ENCODE measurements at places on chromosomes 5 and 9. TPM values are rescaled to one million over a fixed set of nuclear protein-coding genes. Genes with fewer than 3 reads are reported as not detected.

The PCDHA9 gene
- total RNA-seq = 3.3 TPM

DNA sequence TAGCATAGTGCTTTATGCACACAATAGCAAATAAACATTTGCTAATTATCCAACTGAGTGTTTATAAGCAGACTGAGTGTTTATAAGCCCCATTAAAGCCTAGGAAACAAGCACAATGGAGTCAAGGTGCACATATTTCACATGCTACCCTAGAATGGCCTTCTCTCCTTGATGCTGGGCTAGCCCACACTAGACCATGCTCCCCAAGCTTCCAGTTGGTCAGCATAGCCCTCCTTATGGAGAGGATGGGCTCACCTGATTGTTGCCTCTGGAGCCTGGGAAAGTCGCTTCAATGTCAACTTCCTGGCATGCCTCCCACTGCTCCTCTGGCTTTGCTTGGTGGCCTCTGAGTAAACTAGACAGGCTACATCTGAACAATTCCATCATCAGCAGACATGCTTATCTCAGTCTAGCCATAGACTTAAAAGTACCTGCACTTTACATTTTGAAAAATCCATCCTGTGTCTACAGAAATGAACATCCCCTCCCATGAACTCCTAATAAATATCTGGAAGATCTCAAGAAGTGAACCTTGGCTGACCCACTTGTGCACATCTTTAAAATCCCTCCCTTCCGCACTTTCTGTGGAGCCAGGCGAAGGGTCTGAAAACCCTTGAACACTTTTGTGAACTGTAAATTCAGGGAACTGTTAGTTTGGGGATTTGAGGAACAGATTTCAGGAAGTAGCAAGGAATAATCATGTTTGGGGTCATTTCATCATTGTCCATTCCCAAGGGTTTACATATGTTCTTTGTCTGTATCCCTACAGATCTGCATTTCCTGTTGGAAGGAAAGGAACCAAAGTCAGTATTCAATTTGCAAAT is 486.6 kb downstream of the ARHGEF28 start:
- H3K4me1 ChIP-seq = no peaks in the 10 kb centered on the region
- no peak overlapping the region for H3K4me3 ChIP-seq
- H3K27ac ChIP-seq = no peak overlapping the region
- DNase-seq = no peak
- no peaks in the 10 kb centered on the region for H3K27me3 ChIP-seq

- H3K27me3 ChIP-seq = no peaks in the 10 kb centered on the region
- H3K36me3 ChIP-seq = no peaks in the 10 kb centered on the region
- H3K4me1 ChIP-seq = no peaks in the 10 kb centered on the region
- no peak overlapping the region for H3K27ac ChIP-seq
- H3K4me3 ChIP-seq = no peak overlapping the region
Observed at GRCh38 chr9:7341571-7341970, 458.0 kb downstream of the DMAC1 start.

DNA sequence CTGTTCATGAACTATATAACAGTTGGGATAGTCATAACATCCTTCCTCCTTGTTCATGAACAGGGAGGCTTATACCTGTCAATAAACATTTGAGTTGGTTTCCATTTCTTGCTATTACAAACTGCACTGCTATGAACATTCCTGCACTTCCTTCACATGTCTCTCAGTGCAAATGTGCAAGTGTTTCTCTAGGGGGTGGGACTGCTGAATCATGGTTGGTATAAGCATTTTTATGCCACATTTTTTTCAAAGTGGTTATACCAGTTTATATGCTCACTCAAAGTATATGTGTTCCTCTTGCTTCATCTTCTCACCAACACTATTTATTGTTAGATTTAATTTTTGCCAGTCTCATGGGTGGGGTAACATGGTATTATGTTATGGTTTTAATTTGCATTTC is 25.8 kb upstream of the TPD52L3 start:
- no peaks in the 10 kb centered on the region for H3K4me1 ChIP-seq
- DNase-seq = no peak
- no peaks in the 10 kb centered on the region for H3K36me3 ChIP-seq
- no peak overlapping the region for H3K4me3 ChIP-seq

The WNT8A gene
- total RNA-seq = not detected

DNA sequence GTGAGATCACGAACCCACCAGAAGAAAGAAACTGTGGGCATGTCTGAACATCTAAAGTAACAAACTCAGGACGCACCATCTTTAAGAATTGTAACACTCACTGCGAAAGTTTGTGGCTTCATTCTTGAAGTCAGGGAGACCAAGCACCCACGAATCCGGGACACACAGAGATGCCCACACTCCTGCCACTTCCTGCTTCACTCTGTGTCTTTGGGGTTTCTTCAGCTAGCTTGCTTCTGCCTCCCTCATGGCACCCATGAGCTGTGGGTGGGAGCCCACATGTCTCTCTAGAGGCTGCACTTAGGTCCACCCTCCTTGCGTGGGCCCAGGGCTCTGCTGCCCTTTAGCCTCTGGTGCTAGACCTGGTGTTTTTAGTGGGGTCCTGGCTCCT is 61.2 kb upstream of the CNOT6 start:
- H3K4me3 ChIP-seq = no peak overlapping the region
- no peaks in the 10 kb centered on the region for H3K27me3 ChIP-seq
- H3K27ac ChIP-seq = no peak overlapping the region
- no peaks in the 10 kb centered on the region for H3K36me3 ChIP-seq
- DNase-seq = no peak

The STPG3 gene
- not detected for total RNA-seq

DNA sequence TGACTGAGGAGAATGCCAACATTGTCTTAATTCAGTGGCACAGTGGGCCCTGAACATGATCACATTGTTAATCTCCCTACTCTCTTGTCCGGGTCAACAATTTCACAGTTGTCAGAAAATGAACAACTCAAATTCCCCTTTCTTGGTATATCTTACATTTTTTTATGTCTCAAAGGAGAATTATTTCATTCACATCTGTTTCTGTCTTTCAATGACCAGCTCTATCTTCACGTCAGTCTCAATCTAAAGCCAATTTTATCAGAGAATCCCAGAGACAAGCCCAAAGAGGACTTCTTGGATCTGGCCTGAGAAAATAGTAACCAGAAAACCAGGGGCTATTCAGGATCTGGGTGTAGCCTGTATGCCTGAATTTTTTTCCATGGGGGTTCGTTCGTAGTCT is 477.5 kb downstream of the PDE4D start:
- H3K36me3 ChIP-seq = no peaks in the 10 kb centered on the region
- DNase-seq = no peak
- no peak overlapping the region for H3K4me3 ChIP-seq
- no peak overlapping the region for H3K27ac ChIP-seq
- no peaks in the 10 kb centered on the region for H3K4me1 ChIP-seq

GRCh38 chr9:23662320-23662719 is 163.7 kb downstream of the ELAVL2 start:
- no peak for DNase-seq
- H3K4me1 ChIP-seq = peaks cover 19% of the 10 kb centered on the region
- H3K4me3 ChIP-seq = no peak overlapping the region
- no peaks in the 10 kb centered on the region for H3K27me3 ChIP-seq
- H3K27ac ChIP-seq = no peak overlapping the region
- H3K36me3 ChIP-seq = peaks cover 27% of the 10 kb centered on the region

The TLX3 gene
- total RNA-seq = 0.83 TPM

The ASPN gene
- not detected for total RNA-seq

The WWC1 gene
- total RNA-seq = 33.2 TPM

DNA sequence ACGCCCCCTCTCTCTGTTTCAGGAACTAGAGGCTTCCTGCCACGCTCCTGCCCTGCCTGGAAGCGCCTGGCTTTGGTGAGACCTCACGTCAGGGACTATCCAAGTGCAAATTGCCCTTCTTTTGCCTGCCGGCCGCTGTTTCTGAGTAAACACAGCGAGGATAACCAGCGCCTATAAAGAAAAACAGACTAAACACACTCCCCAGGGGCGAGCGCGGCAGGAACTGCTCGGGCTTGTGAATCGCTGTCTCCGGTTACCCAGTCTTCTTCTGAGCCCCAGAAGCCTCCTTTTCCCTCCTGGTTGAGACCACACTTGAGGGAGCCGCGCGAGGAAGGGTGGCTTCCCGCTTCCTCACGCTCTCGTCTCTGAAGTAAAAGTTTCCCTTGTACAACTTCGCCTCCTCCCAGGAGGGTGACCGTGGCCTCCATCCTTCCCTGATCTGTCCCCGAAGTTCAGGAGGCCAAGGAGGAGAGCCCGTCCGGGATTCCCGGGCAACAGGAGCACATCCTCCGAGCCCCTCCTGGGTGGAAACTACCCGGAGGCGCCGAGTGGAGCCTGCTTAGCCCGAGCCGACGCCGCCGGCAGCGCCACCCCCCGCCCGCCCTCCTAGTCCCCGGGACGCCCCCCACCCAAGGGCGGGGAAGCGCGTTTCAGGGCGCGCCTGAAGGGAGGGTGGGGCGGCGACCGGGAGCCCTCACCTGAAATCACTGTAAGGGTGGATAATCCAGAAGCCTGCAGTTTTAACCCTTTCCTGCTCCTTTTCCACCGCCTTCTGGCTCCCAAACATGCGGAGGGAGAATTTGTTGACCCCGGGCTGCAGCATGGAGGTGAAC is 993 bp downstream of the HCN1 start:
- peaks cover 11% of the 10 kb centered on the region for H3K4me1 ChIP-seq
- peak overlapping the region; percentile 66 for H3K4me3 ChIP-seq
- H3K27ac ChIP-seq = no peak overlapping the region
- H3K36me3 ChIP-seq = no peaks in the 10 kb centered on the region
- peaks cover 10% of the 10 kb centered on the region for H3K27me3 ChIP-seq
- peak; percentile 52 for DNase-seq

The LHX2 gene
- 0.19 TPM for total RNA-seq

DNA sequence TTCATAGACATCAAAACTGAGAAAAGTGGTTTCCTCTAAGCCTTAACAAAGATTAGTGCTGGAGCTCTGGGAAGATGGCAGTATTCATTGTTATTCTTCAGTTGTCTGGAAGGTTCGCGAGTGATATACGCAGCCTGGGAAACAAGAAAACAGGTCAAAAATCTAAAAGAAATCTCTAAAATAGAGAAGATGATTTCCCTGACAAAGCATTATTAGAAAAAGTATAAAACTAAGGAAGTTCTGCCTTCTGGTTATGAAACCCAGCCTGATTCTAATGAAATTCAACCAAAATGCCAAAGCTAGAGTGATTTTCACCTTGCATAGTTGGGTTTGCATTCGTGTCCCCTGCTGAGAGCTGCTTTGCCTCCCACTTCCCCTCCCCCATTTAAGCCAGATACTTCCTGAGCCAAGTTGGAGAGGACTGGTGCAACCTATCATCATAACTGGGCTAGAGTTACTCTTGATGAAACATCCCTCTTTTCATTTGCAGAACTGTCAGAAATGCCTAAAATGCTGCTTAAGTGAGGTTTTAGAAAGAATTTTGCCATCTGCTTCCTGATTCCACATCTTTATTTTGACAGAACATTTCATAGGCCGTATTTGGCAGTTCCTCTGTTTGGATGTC is 48.4 kb downstream of the NDFIP1 start:
- no peaks in the 10 kb centered on the region for H3K27me3 ChIP-seq
- DNase-seq = peak; percentile 88
- peak overlapping the region; percentile 73 for H3K27ac ChIP-seq
- peak overlapping the region; percentile 1 for H3K4me3 ChIP-seq
- no peaks in the 10 kb centered on the region for H3K36me3 ChIP-seq

The TERT gene
- total RNA-seq = 36.2 TPM

All from GM23338 (cell line).